ENCODE measurements at places on chromosomes 12 and 14.
A peak's percentile ranks its signal among the peaks of the same experiment; 100 is the strongest.

DNA sequence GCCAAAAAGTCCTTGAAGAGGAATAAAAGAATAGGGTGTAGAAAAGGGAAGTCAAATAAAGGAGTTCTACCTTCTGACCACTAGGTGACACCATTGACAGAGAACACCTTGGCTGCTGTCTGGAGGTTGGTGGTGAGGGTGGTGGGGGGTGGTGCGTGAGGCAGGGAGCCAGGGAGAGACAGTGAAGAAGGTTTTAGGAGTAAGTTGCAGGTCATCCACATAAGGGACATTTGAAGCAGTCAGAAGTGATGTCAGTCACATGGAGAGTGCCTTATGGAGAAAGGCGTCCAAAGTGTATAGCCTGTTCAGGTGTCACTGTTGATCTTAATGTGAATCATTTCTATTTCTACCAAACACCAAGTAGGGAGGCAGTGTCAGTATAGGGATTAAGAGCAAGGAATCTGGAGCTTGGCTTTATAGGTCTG lies 279.3 kb upstream of the DDHD1 start:
- DNase-seq: peak; percentile 39

- DNase-seq: peak; percentile 99
These were observed 25.3 kb downstream of the GNS start for GRCh38 chr12:64733857-64734256.

DNA sequence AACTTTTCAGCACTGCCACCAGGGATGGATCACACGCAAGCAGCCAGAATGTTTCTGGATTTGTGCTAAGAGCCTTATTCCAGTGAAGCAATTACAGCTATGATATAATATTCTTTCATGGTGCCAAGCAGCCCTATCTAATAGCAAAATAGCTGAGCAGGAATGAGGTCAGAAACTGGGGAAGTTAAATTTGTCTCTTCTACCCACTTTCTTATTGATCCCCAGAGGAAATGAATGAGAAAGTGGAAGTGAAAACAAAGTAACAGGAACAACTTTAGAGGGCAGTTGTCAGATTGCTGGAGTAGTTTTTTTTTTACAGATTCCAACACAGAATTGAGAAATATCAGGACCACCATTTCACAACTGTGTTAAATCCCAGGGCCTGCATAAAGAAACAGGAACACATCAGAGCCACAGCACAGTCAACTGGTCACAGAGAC lies 44.8 kb downstream of the GCH1 start:
- no peak for DNase-seq

DNA sequence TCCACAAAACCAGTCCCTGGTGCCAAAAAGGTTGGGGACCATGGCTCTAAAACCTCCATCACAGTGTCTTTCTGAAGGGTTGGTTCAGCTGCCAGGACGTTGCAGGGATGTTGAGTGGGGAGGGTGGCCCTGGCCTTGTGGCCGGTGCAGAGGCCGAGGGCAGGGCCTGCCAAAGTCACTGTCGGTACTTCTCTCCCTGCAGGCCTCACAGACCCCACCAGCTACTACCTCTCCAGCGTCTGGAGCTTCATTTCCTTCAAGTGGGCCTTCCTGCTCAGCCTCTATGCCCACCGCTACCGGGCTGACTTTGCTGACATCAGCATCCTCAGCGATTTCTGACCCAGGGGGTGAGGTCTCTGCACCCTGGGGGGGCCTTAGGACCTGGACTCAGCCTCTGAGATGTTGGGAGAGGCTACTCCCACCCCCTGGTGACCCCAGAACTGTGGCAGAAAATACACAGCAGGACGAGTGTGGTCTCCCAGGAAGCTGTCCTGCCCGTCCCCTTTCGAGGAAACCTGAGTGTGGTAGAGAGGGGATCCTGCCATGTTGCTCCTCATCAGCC lies 7.0 kb downstream of the SLC48A1 start:
- no peak for DNase-seq

DNA sequence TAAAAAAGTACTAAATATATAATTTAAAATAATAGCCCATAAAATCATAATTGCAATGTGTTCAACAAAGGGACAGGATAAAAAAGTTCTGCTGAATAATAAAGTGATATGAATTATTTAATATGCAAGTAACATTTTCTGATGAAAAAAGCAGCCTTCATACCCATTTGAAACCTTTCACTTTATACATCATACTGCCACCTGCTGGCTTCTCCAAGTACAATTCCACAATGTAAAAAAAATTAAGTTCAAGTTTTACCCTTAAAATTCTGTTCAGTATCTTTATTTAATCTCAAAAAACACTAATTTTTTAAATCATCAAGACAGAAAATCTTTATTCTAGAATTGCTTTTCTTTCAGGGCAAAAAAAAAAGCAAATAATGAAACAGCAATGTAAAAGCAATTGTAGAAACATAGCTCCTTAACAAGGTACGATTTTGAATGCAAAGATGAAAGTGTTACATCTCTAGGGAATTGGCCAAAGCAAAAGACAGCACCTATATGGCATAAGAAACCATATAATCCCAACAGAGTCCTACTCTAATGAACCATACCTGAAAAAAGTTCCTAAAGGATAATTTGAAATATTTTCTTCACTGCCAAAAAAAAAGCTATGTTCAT lies 15.0 kb downstream of the MDM1 start:
- peak; percentile 68 for DNase-seq

DNA sequence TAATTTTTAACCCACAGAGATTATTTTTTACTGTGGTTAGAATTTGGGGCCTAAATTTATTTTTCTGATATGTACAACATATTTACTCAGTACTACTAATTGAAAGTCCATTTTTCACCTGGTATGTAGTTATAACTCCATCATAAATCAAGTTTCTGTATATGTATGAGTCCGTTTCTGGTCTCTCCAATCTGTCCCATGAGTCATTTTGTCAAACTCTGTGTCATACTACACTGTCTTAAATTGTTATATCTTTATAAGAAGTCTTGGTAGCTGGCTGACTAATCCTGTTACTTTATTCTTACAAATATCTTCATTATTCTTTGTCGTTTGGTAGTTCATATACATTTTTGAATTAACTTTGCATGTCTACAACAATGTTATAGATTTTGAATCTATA lies 344.0 kb downstream of the PDZRN4 start:
- DNase-seq: no peak

DNA sequence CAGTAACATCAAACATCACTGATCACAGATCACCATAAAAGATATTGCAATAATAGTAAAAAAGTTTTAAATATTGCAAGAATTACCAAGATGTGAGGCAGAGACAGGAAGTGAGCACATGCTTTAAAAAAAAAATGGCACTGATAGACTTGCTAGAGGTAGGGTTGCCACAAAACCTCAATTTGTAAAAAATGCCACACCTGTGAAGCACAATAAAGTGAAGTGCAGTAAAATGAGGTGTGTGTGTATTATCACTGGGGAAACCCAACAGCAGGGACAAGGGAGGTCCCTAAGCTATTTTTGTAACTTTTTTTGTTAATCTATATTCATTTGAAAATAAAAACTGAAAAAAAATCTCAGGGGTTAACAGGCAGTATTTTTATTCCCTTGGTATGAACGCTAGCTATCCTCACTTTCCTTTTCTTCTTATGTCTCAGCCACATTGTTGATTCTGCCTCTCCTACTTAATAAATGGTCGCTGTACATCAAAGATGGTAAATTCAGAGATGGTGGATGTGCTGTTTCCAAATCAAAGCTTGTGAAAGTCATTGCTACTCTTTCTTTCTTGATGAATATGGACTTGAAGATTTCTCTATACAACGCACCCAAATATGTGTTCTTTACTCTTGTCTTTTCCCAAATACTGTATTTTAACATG lies 14.0 kb upstream of the KLRD1 start:
- no peak for DNase-seq

- peak; percentile 8 for DNase-seq
These were observed 174.2 kb upstream of the PDE3A start for GRCh38 chr12:20194171-20194570.

GRCh38 chr12:92107621-92108131 lies 38.0 kb downstream of the BTG1 start:
- no peak for DNase-seq

GRCh38 chr14:35934499-35934898 lies 108.4 kb downstream of the BRMS1L start:
- no peak for DNase-seq

DNA sequence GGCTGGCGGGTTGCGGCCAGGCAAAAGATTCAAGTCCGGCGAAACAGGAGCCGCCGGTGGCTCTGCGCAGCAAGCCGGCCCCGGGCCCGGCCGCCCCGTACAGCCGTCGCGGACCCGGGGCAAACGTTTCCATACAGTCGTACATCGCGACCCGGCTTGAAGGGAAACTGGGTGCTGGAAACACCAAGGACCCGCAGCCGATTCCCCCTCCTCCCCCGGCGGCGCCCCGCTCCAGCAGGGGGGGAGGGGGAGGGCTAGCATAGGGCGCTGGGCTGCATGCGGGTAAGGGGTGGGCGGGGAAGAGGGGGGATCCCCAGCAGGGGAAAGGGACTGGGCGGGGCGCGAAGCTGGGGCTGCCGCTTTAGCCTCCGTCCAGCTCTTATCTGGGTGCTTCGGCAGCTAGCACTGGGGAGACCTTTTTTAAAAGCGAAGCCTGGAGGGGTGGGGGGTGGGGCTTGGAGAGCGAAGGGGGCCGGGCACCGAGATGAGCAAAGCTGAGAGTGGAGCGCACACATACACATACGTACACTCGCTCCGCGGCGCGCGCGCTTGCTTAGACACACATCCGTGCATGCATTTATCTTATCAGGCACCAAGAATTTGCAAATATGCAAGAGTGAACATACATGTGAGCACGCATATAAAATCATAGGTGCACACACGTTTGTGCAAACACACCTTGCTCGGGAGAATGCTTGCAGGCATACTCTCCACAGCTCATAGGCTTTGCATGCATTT lies 11.9 kb downstream of the RARG start:
- DNase-seq: no peak
